ENCODE measurements at places on chromosomes 3 and 15. TPM values are rescaled to one million over a fixed set of nuclear protein-coding genes. Genes with fewer than 3 reads are reported as not detected.

- no peaks in the 10 kb centered on the region for H3K36me3 ChIP-seq
- peak within 1 kb of the TSS; percentile 52 for H3K27ac ChIP-seq
- peak; percentile 71 for DNase-seq
- H3K4me3 ChIP-seq: no peak within 1 kb of the TSS
Measured at GRCh38 chr3:57060089-57060821, at the start of gene SPATA12. TSS of gene SPATA12 (plus strand) at chr3:57060664. CDS start at chr3:57073695, 13,031 bp downstream.

GRCh38 chr3:49276475-49277382, at the start of gene C3orf62:
TSS of gene C3orf62 (minus strand) at chr3:49277232. CDS start at chr3:49276872, 360 bp downstream.
- H3K4me1 ChIP-seq: peaks cover 5% of the 10 kb centered on the region
- H3K27me3 ChIP-seq: no peaks in the 10 kb centered on the region
- peak within 1 kb of the TSS; percentile 91 for H3K27ac ChIP-seq
- DNase-seq: peak; percentile 94
- no peaks in the 10 kb centered on the region for H3K36me3 ChIP-seq
- H3K4me3 ChIP-seq: peak within 1 kb of the TSS; percentile 58

GRCh38 chr3:22308871-22309270, 557.9 kb upstream of the ZNF385D start:
- H3K4me3 ChIP-seq: no peak overlapping the region
- H3K36me3 ChIP-seq: no peaks in the 10 kb centered on the region
- no peaks in the 10 kb centered on the region for H3K4me1 ChIP-seq
- no peaks in the 10 kb centered on the region for H3K27me3 ChIP-seq

DNA sequence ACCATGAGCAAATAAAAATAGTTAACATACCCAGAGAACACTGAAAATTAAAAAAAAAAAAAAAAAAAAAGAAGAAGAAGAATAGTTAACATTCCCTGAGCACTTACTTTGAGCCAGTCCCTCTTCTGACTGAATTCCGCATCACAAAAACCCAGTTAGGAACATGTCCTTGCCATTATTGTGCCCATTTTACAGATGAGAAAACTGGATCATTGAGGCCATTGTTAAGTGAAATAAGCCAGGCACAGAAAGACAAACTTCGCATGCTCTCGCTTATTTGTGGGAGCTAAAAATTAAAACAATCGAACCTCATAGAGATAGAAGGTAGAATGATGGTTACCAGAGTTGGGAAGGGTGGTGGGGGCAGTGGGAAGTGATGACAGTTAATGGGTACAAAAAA, 119.5 kb downstream of the FGF12 start:
- no peak overlapping the region for H3K27ac ChIP-seq
- H3K4me3 ChIP-seq: no peak overlapping the region
- no peaks in the 10 kb centered on the region for H3K27me3 ChIP-seq
- H3K4me1 ChIP-seq: no peaks in the 10 kb centered on the region
- H3K36me3 ChIP-seq: no peaks in the 10 kb centered on the region
- DNase-seq: no peak

Gene HTD2
- 11.1 TPM for total RNA-seq

Gene GOLGA8G
- total RNA-seq: not detected

Gene CLDN16
- total RNA-seq: not detected

Gene FSD2
- not detected for total RNA-seq
